ENCODE measurements at places on chromosomes 5 and 9.

DNA sequence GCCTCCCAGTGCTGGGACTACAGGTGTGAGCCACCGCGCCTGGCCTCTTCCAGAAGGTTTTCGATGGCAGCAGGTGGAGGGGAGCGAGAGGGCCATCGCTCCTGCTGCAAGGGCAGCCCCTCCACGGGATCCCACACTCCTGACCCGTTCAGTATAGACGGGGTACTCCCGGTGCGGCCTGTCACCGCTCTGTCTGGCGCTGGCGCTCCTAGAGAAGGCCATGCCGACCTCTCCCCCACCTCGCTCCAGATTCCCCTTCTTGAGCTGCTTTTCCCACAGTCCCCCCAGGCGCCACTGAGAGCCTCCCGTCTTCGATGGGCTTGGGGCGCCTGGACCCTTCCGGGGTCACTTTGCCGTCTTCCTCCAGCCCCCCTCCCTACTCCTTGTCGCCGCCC, 4.3 kb upstream of the SQSTM1 start:
- no peak for DNase-seq

DNA sequence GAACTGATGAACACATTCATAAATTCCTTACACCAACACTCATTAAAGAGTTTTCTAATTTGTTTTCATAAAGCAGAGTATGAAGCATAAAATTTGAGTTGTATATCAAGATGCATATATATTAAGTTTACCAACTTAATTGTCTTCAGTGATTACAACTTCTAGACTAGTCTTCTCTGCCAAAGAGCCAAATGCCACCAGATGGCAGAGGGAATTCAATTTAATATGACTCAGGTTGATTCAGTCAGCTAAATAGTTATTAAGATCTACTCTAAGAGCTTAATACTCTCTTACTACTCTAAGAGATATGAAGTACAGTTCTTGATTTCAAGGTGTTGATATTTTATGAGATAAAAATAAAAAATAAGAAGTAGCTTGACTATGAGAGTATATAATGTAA, 53.4 kb downstream of the CDH10 start:
- DNase-seq = no peak

- DNase-seq = no peak
These were observed 27.8 kb downstream of the LARP1 start for GRCh38 chr5:154782812-154783592.

GRCh38 chr5:76765249-76765648, 49.3 kb downstream of the F2R start:
- DNase-seq = no peak

DNA sequence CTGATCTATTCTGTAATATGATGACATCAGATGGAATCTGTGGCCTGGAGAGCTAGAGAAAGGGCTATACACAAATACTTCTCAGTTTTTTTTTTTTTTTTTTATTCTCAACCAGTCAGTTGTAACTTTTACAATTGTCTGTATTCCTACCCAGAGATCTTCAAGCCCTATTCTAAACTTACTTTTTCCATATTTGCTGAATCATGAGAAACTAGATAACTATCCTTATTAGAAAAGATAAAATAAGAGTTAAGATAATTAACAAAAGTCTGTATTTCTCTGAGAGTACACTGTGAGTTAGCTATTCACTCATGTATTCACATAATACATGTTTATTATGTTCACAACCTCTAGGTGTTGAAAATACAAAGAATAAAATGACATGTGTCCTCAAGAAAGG, 1575.9 kb downstream of the EFNA5 start:
- DNase-seq = no peak

DNA sequence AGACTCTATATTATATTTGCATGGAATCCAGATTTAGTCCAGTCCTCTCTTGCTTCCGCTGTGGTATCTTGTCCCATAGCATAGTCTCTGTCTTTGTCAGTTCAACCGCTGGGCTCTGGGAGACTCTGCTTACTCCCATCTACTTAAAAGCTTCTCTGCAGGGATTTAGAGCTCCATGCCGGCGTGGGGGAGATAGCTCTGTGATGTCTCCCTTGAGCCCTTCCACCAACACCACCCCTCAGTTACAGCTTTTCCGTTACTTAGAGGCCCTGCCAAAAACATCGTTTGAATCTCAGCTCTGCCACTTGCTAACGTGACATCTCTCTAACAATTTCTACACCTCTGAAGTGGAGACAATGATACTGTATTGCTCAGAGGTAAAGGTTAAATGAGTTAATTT, 306.1 kb upstream of the ZNF608 start:
- no peak for DNase-seq

DNA sequence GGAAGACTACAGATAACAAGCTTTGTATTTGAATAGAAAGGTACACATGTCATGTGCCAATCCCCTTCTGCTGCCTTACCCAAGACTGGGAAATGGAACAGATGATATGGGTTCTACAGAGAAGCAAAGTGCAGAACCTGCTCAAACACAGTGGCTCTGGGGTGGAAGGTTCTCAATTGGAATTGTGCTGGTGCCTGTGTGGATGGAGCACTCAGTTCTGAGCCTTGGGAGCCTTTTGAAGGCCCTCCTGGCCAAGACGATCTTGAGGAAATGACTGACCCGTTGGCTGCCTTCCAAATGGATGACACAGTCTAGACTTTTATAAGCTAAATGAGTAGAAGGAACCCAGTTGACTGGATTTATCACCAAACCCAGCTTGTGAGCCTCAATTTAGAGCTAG, 4.2 kb upstream of the PRSS3 start:
- DNase-seq = no peak

DNA sequence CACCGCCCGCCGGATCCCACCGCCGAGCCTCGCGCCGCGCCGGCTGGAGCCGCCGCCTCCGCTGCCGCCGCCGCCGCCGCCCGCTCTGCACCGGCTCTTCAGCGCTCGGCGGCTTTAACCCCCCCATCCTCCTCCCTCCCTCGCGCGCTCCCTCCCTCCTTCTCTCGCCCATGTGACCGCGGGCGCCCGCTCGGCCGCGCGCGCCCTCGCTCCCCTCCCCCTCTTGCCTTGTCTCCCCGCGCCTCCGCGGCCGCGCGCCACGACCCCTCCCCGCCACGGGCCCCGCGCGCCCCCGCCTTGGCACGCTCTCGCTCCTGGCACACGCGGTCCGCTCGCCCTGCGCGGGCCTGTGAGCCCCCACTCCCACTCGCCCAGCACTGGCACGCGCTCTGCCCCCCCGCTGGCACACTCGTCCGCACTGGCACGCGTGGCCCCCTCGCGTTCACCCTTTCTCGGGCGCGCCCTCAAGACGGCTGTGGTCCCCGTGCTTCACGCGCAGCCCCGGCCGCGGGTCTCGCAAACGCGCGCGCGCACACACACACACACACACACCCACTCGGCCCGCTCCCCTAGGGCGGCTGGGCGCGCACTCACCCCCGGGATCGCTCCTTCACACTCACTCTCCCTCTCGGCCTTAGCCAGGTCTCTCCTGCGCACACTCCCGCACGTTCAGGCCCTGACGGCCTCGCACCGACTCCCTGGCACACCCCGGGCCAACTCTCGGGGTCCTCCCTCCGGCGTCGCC, at the start of gene CNTFR:
TSS of gene CNTFR (minus strand) at position 89 of the 745 bp plus-strand sequence. CDS start 20,743 bp downstream, outside the sequence.
- DNase-seq = no peak

- no peak for DNase-seq
These were observed 36.7 kb upstream of the SLC36A2 start for GRCh38 chr5:151384106-151384505.

DNA sequence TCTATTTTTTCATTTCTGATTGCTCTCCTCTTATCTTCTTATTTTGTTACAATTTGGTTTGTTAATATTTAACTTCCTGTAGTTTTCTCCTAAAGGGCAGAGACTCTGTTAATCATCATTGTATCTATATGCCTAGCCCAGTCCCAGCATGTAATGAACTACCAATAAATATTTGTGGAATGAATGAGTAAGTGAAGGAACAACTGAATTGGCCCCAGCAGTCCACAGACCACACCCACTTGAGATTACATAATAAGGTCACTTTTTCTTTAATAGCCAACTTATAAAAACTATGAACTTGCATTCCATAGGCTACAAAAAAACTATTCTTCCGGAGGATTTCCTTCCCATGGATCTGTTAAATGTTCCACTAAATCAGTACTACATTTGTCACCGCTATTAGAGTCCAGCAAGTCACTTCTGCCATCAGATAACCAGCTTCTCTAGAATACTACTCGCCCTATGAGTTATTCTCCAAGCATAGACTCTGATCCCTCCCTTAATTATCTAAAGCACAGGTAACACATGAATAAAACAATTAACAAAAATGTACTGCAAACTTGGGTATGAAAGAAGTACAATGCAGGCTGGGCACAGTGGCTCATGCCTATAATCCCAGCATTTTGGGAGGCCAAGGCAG, 27.5 kb upstream of the TNPO1 start:
- no peak for DNase-seq

- no peak for DNase-seq
These were observed 172.1 kb downstream of the RGS3 start for GRCh38 chr9:113635586-113635985.

GRCh38 chr5:74767579-74767913, 497 bp downstream of the NSA2 start:
- no peak for DNase-seq

DNA sequence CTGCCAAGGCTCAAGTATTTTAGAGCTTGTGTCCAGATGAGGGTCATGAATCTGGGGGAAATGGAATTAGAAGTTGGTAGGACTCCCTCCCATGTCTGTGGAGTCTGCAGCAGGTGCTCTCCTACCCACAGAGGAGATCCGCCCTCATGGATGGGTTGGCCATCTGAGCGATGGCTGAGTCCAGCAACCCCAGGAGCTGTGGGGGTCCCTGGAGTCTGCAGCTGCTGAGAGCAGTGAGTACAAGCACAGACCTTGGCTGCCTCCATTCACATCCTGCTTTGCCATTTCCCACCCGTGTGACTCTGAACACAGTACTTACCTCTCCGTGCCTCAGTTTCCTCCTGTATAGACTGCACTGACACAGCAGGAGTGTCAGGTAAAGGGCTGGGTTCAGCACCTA, 25.8 kb upstream of the SYNPO start:
- DNase-seq = no peak

- DNase-seq = no peak
These were observed 50.6 kb downstream of the SMARCA2 start for GRCh38 chr9:2065704-2066103.

- DNase-seq = no peak
These were observed 50.6 kb downstream of the LHFPL2 start for GRCh38 chr5:78597974-78598371.

- no peak for DNase-seq
These were observed 220.1 kb downstream of the MEF2C start for GRCh38 chr5:88662846-88663245.

DNA sequence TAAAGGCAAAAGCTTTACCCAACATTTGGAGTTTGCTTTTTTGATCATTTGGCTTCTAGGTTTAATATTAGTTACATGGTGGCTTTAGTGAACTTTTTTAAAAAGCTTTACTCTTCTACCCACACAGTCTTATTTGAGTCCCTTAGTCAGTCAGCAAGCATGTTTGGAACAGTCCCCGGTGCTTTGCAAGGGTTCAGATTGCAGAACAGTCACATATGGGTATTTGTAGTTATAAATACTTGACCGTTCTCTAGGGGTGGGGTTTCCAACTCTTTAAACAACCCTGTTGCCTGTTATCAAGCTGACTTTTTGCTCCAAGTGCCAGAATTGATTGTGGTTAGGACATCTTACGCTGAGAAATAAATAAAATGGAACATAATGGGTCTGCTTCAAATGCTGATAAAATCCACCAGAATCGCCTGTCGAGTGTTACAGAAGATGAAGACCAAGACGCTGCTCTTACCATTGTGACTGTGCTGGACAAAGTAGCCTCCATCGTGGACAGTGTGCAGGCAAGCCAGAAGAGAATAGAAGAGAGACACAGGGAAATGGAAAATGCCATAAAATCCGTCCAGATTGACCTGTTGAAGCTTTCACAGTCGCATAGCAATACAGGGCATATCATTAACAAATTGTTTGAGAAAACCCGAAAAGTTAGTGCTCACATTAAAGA, at the start of gene CAVIN4:
TSS of gene CAVIN4 (plus strand) at position 304 of the 673 bp plus-strand sequence. CDS start at position 369, 65 bp downstream.
- DNase-seq = no peak

DNA sequence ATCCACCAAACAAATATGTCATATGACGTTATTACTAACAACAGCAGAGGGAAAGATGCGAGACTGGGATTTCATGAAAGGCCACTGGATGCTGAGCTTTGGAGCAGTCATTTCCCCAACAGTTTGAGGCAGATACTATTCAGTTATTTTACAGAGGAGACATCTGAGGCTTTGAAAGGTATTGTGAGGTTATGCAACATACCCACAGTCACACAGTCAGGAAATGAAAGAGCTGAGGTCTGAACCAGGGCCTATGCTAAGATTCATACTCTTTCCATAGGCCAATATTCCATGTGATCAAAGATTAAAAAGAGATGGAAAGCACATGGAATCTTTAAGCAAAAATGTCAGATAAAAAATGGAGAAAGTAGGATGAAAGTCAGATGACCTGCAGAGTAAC, 63.0 kb downstream of the LPAR1 start:
- DNase-seq = no peak

DNA sequence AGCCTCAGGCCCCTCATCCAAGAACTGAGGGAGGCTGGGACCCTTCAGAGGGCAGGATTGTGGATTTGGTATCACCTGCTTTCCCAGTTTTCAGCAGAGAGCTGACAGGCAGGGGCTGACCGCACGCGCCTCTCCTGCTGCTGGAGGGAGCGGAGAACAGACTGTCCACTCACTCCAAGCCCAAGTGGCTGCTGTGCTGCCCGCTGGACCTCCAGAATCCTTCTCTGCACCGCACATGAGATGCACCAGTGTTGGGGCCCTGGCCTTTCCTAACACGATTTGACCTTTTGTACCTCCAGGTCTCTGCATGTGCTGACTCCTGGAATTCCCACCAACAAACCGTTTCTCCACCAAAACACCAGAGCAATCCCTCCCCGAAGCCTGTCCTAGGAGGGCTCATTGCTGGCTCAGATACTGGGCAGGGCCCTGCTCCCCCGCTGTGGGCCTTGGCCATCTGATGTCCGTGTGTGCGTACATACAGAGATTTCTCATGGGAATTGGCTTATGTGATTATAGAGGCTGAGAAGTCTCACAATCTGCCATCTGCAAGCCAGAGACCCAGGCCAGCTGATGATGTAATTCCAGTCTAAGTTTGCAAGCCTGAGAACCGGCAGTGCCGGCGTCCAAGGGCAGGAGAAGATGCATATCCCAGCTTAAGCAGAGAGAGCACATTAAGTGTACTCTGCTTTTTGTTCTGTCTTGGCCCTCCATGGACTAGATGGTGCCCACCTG, 141.7 kb downstream of the GADD45G start:
- no peak for DNase-seq

DNA sequence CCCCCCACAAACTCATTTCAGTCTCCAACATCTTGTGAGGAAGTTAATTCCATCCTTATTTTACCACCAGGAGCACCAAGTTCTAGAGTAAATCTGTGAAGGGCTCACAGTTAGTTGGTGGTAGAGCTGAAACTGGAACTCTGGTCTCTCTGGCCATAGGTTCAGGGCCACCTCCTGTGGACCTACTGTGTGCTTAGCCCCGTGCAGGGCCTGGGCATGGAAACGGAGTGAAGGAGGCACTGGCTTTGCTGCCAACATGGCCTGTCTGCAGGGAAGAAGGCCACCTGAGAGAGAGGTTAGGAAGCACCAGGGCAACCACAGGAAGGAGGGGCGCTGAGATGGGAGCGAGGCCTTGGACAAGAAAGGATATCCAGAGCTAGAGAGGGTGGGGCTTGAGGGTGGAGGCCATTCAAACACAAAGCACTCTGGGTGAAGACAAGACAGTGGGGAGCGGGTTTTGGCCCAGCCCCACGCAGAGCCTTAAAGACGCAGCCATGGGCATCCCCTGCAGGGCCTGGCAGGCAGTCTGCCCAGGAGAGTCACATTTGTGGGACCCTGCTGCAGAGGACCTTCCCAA, 16.0 kb upstream of the DAB2IP start:
- no peak for DNase-seq

- no peak for DNase-seq
These were observed 1.1 kb upstream of the PTPN3 start for GRCh38 chr9:109499093-109499630.

Measured in NT2/D1 (cell line).